ACHN (cell line): ENCODE measurements at places on chromosomes 6 and 20.

- DNase-seq, result no peak
Observed at GRCh38 chr6:168130697-168131371, 51.8 kb upstream of the FRMD1 start.

DNA sequence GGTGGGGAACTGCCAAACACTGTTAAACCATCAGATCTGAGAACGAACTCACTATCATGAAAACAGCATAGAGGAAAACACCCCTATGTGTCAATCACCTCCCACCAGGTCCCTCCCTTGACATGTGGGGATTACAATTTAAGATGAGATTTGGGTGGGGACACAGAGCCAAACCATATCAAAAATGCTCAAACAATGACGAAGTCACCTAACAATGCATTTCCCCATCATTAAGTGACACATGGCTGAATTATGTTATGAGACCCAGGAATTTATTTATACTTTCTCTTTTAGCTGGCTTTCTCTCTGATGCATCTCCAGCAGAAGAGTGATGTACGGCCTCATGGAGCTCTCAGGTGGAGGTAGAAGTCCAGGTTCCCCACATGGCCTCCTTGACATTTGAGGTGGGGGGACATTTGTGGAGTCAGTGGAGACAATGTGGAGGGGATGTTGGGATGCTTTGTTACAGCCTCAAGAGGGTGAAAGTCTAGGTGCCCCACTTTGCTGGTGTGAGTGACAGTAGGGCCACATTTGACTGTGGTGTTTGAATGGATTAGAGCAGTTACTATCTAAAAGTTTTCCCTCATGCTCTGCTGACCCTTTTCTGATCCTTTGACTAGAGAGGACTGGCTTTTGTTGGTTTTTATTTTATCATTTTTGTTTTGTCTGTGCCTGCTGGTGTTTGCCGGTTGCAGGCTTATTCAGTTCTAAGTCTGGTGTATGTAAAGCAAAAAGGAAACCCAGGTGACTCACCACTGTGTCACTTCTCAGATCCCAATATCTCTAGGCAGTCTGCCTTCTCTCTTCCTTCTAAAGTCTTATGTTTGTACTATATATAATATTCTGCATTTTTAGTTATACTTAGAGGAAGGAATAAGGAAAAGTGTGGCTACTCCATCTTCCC, 18.5 kb upstream of the DCBLD1 start:
- peak; percentile 39 for DNase-seq

DNA sequence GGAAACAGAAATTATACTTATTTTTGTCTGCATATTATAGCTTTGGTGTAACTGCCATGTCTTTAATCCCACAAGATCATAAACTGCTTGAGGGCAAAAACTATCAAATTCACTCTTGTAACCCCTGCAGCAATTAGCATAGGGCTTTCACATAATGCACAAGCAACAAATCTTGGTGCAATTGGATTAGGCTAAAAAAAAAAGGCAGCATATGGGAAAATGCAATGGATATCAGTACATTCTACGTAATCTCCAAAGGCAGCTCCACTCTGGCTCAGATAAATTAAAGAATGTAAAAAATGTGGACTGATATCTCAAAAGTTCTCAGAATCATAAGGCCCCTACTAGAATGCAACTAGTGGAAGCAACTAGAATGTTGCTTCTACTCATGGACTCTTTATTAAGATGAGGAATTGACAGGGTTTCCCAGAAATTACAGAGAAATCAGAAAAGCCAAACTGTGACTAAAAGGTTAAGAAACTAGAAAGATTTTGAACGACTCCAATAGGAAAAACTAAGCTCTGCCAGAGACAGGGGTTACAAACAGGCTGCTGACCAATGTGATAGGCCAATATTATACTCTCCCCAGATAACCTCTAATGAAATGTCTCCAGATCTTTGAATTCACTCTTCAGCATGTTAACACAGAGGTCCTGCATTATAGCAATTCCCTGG, 55.0 kb downstream of the FILIP1 start:
- DNase-seq, result no peak

DNA sequence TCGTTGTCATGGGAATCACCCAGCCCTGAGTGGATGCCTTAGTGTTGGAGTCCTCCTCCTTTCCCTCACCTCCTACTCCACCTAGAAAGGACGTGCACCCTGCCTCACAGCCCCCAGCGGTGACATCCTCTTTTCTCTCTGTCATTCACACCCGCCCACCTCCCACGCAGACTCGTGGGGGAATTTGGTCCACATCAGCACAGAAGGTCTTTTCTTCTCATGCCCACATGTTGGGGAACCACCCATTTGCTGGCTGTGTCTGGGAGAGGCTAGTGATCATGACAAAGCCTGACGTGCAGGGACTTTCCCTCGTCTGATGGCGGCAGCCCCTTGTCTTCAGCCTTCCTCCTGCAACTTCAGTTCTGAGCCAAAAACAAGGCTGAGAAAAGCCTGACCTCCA, 96.0 kb upstream of the CNKSR3 start:
- DNase-seq, result no peak

- no peak for DNase-seq
Observed at GRCh38 chr20:16566080-16566479, 7.2 kb downstream of the KIF16B start.

DNA sequence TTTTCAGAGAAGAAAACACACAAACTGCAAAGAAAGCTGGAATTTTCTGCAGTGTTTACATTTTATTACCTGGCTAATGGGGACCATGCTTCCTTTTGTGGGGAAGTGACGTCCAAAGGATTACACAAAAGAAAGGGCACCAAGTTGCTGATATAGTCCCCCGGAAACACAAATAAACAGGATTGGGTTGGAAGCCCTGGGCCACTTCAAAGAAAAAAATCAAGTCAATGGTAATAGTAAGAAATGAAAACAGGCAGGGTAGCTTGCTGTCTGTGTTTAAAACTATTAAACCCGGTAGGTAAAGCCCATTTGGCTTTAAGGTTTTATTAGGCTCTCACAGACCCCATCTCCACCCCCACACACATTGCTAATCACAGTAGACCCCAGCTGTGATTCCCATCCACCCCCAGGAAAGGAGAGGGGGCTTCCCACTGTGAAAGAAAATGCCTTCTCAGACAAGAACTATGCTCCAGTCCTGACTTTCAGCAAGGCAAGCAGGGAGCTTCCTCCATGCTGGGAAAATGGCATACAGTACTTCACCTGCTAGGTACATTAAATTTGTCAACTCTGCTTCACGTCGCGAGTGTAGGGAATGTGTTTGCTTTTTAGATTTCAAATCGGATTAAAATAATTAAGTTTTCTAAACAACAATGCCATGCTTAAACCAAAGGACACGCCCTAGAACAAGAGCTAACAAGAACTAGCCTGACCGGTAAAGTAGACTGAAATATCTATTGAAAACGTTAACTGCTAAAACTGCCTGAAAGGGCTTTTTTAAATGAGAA, 1.1 kb downstream of the PERP start:
- DNase-seq, result peak; percentile 19

GRCh38 chr20:57445298-57445697, 54.1 kb downstream of the RBM38 start:
- no peak for DNase-seq

DNA sequence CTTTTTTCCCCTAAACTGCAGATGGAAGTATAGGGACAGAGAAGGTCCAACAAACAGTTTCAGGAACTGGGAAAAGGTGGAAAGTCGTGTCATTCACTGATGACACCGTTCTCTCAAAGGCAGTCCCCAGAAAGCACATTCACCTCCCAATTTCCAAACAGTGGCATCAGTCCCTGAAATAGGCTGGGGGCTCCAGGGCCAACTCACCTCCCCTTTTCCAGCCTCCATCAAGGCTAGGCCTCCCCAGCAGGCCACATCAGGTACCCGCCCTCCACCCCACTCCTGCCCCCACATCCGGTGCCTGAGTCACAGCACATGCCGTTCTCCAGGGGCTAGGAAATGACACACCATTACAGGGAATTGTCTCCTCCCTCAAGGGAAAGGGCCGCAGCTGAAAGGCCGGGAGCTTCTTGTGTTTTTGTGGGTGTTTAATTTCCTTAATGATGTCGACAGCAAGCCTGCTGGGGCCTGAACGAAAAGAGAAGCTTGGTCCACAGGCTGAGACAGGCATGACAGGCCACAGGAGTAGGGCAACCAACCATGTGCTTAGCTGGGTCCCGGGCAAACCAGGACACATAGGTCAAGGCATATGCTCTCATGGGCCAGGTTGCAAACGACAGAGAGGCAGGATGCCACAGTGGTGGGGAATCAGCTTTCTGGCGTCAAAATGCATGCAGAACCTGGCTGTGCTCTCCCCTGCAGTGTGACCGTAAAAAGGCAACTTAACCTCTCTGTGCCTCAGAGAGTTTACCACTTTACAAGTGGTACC, 39.2 kb downstream of the ZMYND8 start:
- peak; percentile 91 for DNase-seq

DNA sequence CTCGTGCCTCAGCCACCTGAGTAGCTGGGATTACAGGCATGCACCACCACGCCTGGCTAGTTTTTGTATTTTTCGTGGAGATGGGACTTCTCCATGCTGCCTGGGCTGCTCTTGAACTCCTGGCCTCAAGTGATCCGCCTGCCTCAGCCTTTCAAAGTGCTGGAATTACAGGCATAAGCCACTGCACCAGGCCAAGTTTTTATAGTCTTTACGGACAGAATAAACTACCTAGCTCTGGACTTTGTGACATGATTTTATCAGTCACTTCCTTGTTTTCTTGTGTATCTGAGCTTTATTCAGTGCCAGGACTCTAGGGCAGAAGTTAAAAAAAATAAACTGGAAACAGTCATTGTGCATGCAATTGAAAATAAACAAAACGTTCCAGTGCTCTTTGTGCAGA, 46.7 kb upstream of the RALGAPA2 start:
- DNase-seq, result no peak

- no peak for DNase-seq
Observed at GRCh38 chr20:25239387-25240370, 8.2 kb upstream of the PYGB start.

DNA sequence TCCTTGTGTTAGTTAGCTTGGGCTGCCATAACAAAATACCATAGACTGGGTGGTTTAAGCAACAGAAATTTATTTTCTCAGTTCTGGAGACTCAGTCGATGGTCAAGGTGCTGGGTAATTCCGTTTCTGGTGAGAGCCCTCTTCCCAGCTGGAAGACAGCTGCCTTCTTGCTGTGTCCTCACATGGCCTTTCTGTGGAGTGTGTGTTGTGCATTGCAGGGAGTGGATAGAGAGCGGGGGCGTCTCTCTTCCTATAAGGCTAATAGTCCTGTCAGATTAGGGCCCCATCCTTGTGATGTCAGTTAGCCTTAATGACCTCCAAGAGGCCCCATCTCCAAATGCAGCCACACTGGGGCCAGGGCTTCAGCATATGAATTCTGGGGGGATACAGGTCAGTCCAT, 19.2 kb downstream of the CHMP4B start:
- no peak for DNase-seq

DNA sequence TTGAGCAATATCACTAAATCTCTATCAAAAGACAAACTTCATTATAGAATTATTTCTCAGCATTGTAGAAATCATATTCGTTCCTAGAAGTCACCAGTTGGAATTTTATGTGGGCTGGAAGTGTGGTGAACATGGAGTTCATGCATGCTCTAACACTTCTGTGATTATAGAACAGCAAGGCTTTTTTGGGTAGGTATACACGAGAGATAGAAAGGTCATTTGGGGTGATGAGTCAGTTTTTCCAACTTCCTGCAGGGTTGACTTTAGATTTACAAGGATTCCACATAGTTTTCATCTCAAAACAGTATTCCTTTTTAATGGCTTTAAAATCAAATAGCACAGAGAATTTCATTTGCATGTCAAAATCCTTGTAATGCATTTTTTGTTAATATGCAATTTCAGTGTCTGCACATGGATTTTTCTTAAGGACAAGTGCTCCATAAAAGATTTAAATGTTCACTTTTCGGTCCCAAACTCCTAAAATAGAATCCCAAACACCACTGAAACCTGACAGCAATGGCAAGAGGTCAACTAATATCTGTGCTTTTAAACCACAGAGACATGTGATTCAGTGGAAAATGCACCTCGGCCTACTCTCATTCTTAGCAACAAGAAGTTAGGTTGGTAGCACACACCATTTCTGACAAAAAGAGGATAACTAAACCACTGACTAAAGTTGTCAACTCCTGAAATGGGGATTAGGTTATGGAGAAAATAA, 211.0 kb downstream of the MOXD1 start:
- DNase-seq, result no peak

GRCh38 chr20:884983-885952, 30.9 kb downstream of the ANGPT4 start:
- DNase-seq, result peak; percentile 61

DNA sequence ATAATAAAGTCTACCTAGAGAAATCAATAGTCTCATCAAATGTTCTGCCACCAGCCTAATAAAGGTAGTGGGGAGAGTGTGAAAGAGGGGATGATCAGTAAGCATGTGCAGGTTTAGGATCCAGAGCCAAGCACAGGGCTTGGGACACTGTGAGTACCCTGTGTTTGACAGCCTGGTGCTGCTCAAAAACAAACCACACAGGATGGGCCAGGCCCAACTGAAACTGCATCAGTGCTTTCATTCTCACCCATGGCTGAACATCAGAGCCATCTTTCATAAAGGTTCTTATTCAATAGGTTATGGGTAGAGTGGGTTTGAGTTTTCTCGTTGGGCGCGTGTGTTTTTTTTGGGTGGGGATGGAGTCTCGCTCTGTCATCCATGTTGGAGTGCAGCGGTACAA, 87.3 kb upstream of the NHSL1 start:
- no peak for DNase-seq

DNA sequence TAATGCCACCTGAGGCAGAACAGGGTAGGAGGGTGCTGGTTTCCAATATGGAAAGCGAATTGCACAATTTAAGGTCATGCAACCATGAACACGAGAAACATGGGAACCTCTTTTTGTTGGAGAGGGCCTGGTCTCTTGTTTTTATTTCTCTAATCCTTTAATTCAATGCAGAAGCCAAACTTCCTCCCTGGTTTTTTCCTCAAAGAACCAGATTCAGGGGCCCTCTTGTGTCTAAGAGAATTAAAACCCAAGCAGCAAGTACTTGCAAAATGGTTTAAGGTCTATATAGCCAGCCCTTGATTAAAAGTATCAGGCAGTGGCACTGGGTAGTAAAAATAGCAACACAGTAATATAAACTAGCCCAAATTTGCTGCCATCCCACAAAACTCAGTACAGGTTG, 19.5 kb downstream of the GSTA4 start:
- DNase-seq, result no peak

- no peak for DNase-seq
Observed at GRCh38 chr6:166608774-166609173, 18.3 kb downstream of the RPS6KA2 start.

DNA sequence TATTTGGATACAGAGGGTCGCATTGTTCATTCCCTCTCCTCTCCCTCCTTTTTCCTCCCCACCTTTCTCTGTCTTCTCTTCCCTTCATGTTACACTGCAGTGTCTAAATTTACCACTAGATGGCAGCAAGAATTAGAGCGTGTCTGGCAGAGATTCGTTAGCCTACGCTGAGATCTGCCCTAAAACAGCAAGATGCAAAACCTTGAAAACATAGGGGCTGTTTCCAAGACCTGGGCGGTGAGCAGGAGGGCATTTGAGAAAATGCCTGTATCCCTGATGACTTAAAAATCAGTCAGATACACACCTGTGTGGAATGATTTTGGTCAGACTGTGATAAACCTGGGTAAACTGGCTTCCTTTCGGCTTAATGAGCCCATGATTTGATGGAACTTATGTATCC, 101.5 kb upstream of the ISM1 start:
- DNase-seq, result peak; percentile 59

- DNase-seq, result no peak
Observed at GRCh38 chr6:351867-352289, 39.7 kb upstream of the IRF4 start.

GRCh38 chr6:135627092-135627715, 129.7 kb upstream of the AHI1 start:
- peak; percentile 7 for DNase-seq
